ENCODE measurements at places on chromosomes 3 and 15. TPM values are rescaled to one million over a fixed set of nuclear protein-coding genes. Genes with fewer than 3 reads are reported as not detected.

DNA sequence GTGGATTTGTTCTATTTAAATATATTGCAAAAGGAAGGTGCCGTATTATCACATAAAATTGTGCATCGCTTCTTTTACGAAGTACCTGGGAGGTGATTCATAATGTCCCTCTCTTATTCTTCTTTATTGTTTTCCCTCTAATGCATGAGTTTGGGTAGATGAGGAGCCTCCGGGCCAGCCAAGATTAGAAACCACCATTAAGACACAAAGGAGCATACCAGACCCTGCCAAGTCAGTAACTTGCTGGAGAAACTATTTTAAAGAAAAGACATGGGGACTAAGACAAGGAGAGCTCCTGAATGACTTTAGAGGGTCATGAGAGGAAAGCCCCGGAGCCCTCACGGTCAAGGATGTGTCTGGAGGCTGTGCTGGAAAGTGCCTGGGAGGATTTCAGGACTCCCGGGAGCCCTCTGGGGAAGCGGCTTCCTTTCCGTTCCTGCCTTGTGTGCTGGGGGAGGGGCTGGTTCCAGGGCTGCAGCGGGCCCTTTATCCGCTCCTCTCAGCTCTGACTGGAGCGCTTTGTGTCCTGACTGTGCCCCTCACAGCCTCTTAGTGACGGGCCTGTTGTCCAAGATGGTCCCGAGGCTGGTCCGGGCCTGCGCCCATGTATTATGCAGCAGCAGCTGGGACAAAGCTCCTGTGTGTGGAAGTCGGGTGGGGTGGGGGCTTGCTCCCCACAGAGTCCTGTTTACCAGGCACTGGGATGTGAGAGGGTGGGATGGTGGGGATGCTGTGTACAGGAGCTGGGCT is 35.7 kb downstream of the CORO2B start:
- DNase-seq: no peak

GRCh38 chr15:58521293-58521991 is 89.7 kb downstream of the LIPC start:
- DNase-seq: no peak

GRCh38 chr3:163632722-163633121 is 1445.6 kb downstream of the SI start:
- no peak for DNase-seq

DNA sequence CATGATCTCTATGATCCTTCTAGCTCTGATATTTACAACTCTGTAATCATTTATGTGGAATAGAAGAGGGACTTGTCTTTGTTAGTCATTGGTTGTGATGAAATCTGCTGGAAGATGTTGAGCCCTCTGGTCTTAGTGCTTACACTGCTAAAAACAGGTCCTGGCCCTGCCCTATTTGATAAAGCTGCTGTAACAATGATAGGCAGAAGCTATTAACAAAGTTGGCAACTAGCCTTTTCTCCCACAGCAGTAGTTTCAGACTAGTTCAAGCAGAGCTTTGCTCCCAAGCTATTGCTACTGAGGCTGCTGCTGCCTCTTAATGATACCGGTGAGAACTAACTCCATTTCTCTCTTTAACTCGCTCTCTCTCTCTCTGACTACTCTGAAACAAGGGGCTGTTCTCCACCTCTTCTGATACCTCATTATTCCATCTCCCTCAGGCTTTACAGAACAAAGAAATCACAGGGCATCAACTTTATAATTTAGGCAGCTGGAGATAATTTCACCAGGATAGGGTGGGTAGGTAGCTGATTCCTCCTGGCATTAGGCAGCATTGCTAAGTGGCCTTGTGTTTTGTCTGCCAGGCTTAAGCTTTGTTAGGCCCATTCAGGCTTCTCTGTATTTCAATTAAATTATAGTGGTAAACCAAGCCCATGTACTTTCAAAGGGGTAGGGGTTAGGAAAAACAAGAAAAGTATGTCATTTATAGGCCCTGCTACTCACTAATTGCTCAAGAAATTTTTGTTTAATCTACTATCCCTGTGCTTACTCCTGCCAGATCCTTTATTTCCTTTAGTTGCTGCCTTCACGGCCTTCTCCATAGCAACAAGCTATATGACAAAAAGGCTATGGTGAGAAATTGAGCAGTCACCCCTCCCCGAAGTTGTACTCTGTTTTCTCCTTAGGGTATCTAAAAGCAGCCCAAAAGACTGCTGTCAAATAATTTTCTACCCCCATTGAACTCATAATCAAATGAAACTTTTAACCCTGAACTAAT is 139.6 kb downstream of the RBPMS2 start:
- DNase-seq: no peak

DNA sequence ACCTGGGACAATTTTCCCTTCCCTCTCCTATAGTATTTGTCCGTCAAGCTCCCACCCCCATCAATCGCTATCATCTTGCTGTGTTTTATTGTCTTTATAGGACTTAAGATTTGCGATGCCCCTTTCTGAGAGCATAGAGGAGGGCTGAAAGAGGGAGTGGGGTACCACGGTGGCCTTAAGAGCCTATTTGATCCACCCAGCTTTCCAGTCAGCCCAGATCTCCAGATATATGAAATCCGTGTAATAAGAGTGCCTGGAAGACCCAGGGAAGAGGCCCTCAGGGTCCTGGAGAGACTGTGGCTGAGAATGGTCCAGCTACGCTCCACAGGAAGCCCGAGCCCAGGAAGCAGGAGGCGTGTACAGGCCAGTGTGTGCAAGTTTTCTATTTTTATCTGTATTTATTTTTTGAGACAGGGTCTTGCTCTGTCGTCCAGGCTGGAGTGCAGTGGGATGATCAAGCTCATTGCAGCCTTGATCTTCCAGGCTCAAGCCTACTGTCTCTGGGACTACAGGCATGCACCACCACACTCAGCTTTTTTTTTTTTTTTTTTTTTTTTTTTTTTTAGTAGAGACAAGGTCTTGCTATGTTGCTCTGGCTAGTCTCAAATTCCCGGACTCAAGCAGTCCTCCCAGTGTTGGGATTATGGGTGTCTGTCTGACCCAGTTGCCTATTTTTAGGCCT is 964 bp upstream of the NCKIPSD start:
- DNase-seq: no peak

GRCh38 chr3:142615171-142615570 is 19.0 kb downstream of the PLS1 start:
- no peak for DNase-seq

- DNase-seq: no peak
Observed at GRCh38 chr15:67311731-67312130, 57.1 kb downstream of the IQCH start.

GRCh38 chr15:96243701-96244100 is 86.8 kb upstream of the NR2F2 start:
- DNase-seq: no peak

- no peak for DNase-seq
Observed at GRCh38 chr3:80889535-80889934, 871.9 kb downstream of the GBE1 start.

Gene TMEM212
- total RNA-seq: not detected

Gene KCNAB1
- 12.6 TPM for total RNA-seq

Gene GPR160
- total RNA-seq: 1.4 TPM

Gene SH3GL3
- total RNA-seq: 1.8 TPM

Gene ALS2CL
- total RNA-seq: 30.6 TPM
